ENCODE measurements at places on chromosomes 16 and 17.

DNA sequence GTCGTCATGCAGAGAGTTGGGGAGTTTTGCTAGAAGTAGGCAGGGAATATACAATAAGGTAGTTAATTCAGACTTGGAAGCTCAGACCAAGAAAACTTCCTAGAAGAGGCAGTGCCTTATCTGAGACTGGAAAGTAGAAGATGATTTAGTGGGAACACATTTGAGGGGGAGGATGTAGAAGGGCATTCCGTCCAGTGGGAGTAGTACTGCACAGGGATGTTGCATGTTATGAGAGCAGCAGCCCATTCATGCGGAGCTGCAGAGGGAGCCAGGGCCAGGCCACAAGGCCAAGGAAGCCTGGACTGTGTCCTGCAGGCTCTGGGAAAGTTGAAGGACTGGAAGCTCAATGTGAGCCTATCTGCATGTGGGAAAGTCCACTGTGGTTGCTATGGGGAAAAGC is 344.5 kb upstream of the EEF2KMT start:
- DNase-seq = no peak

GRCh38 chr17:7496470-7497183 is 12.5 kb downstream of the POLR2A start:
- DNase-seq = no peak

- DNase-seq = no peak
These were observed 13.8 kb downstream of the LPO start for GRCh38 chr17:58252141-58252540.

GRCh38 chr17:60080545-60080944 is 1.8 kb upstream of the HEATR6 start:
- DNase-seq = no peak

DNA sequence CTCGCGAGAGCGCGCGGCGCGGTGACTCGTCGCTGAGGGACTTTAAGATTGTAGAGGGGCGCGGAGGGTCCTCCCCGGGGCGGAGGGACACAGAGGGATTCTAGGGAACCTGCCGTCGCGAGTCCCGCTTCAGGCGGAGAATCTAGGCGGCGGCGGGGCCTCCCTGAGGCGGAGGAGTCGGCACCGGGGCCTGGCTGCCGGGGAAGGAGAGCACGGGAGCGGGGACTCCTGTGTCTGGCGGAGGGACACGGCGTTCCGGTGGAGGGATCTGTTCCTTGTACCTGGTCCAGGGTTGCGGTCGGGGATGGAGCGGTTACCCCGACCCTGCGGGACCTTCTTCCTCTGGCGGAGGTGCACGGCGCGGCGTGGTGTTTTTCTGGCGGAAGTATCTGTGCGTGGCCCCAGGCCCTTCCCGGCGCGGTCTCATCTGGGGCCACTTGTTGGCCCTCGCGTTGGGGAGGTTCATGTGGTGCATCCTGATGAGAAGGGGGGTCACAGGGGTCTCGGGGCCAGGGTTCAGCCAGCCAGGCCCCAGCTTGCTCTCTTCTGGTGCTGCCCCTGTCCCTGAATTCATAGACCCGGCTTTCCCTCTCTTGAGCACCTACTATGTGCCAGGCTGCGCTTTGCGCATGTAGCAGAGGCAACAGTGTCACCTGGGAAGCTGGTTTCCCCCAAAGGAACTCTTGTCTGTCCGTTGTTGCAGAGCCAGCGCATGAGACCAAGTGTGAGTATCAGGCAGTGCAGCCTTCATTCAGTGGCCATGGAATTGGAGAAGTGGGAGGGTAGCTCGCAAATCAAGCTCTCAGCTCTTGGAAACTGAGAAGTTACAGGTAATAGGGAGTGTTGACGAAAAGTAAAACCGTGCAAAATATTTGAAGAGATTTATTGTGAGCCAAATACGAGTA is 563 bp upstream of the ZKSCAN2 start:
- DNase-seq = peak; percentile 96

DNA sequence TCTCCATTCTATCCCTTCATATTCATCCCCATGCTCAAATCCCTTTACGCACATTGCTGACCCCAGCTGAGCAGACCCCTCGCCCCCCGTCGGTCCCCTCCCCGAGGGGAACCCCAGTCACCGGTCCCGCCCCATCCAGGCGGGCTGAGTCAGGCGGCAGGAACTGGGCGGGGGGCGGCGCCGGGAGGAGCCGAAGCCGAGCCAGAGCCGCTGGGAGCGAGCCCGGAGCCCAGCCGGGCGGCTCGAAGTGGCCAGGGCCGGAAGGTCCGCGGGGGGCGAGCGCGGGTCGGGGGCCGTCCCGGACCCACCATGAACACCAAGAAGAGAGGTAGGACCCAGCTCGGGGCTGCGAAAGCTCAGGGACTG is 8.6 kb downstream of the RIPOR1 start:
- DNase-seq = no peak

Measured in NCI-H82 (cell line).